ENCODE measurements at places on chromosomes 12 and 14. TPM values are rescaled to one million over a fixed set of nuclear protein-coding genes. Genes with fewer than 3 reads are reported as not detected.

GPR132 gene
- polyA plus RNA-seq = not detected

SYNDIG1L gene
- polyA plus RNA-seq = not detected

CD163L1 gene
- polyA plus RNA-seq = 0.30 TPM

HSPB8 gene
- 3.0 TPM for polyA plus RNA-seq

TPCN1 gene
- 8.0 TPM for polyA plus RNA-seq

KLHL42 gene
- 27.2 TPM for polyA plus RNA-seq

NOXRED1 gene
- 0.33 TPM for polyA plus RNA-seq

DNA sequence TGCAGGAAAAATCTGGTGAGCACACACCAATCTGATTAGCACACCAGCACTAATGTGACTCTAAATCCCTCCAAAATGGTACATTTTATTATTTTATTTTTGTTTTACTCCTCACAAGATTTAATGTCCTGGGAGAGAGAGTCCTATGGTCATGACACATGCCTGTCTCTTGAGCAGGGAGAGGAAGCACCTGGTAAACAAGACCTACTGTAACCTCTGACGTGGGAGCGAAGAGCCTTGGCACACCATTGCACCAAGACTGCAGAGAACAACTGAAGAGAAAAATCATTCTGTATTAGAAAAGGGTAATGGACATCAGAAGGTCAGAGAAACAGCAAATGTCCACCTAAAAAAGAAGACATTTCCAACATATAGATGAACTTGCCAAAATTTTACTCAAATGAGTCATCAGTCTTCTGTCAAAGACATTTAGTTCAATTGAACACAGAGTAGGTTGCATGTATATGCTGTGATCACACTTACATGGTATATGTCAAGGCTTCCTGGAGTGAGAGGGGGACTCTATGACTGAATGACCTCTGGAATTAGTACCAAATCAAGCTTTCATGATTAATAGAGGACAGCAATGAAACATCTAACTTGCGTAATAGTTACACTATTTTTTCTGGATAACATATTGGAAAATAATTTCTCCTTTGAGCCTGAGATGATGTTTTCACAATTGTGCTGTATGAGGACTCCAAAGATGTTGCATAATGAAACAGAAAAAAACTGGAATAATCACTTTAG is 186.9 kb upstream of the FLRT2 start:
- DNase-seq = no peak

- DNase-seq = no peak
Observed at GRCh38 chr14:104882991-104883660, 18.1 kb downstream of the CEP170B start.

DNA sequence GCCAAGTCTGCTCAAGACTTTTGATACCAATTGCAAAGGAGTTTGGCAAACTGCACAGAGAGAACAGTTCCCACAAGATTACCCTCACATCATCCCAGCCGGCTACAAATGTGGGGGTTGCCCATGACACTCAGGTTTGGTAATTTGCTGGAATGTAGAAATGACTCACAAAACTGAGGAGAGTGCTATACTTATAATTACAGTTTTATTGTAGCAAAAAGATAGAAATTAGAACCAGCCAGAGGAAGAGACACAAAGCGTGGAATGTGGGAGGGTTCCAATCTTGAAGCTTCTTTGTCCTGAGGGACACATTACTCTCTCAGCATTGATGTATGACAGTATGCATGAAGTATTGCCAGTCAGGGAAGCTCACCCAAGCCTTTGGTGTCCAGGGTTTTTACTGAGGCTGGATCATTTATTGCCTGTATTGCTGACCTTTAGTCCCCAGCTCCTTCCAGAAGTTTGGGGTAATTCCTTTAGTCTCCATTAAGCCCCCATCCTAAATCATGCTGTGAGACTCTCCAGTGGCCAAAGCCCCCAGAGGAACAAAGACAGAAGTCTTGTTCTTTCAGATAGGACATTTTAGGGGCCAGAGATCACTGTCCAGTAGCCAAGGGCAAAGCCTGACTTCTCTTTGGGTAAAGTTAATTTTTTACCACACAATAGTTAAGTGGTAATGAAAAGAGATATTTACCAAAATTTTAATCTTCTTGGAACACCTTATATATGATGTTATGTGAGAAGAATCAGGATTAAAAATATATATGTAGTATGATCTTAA is 9.9 kb downstream of the TBK1 start:
- DNase-seq = peak; percentile 21

- DNase-seq = no peak
Observed at GRCh38 chr14:75267141-75267721, 11.4 kb upstream of the FOS start.

DNA sequence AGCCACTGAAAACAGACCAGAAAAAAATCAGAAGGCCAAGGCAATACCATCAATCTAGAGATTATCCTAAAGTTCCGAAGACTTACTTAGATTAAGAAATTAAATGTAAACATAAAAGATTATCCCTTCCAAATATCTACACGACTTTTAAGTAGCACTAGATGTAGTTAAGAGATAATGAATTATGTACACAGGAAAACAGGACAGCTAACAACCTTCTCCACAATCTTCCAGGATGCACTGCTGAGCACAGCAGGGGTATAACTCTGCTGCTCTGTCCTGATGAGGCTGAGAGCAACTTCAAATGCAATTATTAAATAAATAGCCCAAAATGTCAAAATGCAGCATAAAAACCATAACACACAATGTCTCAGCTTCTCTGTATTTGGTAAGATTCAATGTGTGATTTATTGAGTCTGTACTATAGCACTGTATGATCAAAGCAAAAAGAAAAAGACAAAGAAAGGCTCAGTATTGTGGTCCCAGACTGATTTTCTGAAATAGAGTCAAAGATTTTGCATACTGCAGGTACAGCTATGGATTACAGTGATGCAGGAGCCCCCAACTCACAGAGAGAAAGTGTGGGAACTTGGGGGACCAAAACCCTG is 56.9 kb downstream of the TMTC1 start:
- no peak for DNase-seq

- no peak for DNase-seq
Observed at GRCh38 chr12:98174428-98174809, 341.0 kb upstream of the TMPO start.

DNA sequence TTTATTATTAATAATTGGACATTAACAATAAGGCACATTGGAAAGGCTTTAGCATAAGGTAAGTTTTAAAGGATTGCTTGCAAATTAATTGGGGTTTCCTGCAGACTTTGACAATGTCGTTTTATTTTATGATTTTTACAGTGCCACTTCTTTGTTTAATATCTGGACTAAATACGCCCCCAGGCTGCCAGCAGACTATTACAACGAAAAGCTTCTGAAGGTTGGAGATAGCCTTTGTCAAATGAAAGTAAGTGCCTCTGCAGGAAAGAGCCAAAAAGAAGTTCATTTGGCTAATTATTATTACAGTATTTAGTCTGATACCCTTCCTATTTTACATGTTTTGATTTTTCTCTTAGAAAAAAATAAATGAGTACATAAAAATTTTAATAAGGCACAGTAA is 11.3 kb downstream of the CFAP54 start:
- DNase-seq = no peak

- no peak for DNase-seq
Observed at GRCh38 chr12:94127239-94128131, 20.9 kb upstream of the PLXNC1 start.

- no peak for DNase-seq
Observed at GRCh38 chr12:125381373-125381772, 316.1 kb downstream of the AACS start.

DNA sequence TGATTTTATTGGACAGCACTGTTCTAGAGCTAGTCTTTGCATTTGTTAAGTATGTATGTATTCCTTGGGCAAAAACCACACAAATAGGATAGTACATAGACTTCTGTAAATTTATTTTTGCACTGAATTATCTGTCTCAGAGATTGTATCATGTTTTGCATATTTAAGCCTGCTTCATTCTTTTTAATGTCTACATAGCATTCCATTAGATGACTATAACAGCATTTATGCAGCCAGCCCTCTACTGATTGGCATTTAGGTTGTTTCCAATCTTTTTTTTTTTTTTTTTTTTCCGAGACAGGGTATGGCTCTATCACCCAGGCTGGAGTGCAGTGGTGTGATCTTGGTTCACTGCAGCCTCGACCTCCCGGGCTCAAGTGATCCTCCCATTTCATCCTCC is 34.5 kb downstream of the SYNDIG1L start:
- DNase-seq = no peak

- no peak for DNase-seq
Observed at GRCh38 chr12:52293926-52294325, 2.6 kb upstream of the KRT81 start.

DNA sequence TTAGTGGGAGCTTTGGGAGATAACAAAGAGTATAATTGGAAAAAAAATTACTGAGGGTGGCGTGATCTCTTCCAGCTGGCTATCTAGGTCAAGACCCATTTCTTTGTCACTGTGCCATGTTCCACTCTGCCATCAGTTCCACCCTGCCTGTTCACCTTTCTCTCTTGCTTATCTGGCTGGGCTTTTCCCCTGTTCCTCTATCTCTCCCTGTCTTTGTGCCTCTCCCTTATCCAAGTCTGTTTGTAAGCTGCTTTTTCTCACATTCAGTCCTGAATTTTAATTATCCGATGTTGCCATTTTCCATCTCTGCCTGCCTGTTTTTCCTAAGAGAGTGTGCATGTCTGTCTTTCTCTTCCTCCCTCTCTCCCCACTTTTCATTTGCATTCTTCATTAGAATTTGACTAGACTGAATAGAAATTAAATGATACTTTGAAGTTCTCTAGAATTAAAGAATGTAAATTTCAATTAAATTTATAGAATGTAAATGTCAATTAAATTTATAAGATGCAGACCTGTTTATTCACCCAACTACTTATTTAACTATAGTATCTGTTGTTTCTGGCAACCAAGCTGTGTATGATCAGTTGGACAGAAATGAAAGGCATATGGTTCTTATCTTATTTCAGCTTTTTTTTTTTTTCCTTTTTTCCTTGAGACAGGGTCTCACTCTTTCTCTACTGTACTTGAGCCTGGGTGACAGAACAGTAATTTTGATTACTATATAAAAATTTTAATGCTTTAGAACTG is 40.9 kb upstream of the A2ML1 start:
- DNase-seq = no peak

- no peak for DNase-seq
Observed at GRCh38 chr14:83712418-83713129, 1817.4 kb upstream of the FLRT2 start.

DNA sequence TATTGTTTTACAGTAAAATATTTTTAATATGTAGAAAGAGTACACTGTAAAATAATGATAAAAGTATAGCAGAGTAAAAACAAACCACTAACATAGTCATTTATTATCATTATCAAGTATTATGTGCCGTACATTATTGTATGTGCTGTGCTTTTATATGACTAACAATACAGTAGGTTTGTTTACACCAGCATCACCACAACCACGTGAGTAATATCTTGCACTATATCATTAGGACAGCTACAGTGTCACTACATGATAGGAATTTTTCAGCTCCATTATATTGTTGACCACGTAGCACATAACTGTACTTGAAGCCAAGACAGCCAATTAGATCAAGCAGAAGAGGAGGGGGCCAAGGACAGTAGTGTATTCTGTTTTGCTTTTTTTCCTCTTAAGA is 415.4 kb downstream of the RAD51B start:
- no peak for DNase-seq

- no peak for DNase-seq
Observed at GRCh38 chr12:3152892-3153291, 75.7 kb downstream of the TSPAN9 start.

DNA sequence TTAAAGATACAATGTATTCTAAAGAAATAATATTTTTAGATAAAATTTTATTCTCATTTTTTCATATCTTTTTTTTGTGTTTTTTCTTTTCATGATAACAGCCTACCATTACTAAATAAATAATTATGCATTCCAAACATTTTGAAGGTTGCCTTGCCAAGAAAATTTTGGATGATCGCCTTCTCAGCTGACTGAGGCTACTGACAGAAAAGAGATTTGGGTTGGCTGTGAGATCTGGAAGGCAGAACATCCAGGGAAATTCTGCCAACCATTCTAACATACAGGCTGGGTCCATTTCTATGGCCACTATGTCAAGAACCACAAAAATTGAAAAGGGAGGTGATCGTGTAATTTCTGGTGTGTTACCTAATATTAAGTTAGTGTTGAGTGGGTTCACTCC is 48.1 kb downstream of the GALNT8 start:
- no peak for DNase-seq

All from keratinocyte (primary cell).